ENCODE measurements at places on chromosomes 2 and 18. TPM values are rescaled to one million over a fixed set of nuclear protein-coding genes. Genes with fewer than 3 reads are reported as not detected.

DNA sequence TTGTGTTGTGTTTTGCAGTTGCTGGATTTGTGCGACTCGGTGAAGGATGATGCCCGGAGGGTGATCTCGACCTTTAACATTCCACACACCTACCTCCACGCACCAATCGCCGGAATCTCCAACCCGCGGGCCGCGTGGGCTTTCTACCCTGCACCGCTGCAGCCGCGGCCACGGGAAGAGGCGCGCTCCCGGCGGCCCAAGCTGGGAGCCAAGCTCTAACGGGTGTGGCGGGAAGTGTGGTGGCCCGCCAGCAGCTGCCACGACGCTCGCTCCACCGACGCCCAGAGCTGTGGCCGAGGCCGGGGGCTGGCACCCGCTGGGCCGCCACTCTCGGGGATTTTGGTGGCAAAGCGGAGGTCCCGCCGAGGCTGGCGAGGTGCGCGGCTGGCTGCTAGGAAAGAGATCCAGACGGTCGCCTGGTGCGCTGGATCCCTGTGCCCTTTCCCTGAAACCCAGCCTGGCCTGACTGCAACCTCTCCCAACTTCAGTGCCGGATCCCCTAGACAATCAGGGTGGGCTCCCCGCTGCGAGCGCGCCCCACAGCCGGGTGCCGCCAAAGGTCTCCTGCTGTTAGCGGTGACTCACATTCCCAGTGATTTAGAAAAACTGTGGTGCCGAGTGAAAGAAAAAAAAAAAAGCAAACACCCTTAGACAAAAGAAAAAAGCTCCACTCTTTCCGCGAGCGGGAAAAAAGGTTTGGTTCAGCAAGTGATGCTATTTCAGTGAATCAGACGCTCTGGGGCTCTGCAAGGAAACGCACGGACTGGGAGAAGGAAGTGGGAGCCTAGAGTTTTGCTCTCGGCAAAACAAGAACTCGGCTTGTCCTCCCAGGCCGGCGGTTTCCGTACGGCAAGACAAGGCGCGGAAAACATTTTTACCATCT lies 2.9 kb upstream of the BCL2L11 start:
- H3K4me1 ChIP-seq: peaks cover 3% of the 10 kb centered on the region
- H3K36me3 ChIP-seq: no peaks in the 10 kb centered on the region
- no peak overlapping the region for H3K27ac ChIP-seq

Gene GEN1
- total RNA-seq: 8.1 TPM

DNA sequence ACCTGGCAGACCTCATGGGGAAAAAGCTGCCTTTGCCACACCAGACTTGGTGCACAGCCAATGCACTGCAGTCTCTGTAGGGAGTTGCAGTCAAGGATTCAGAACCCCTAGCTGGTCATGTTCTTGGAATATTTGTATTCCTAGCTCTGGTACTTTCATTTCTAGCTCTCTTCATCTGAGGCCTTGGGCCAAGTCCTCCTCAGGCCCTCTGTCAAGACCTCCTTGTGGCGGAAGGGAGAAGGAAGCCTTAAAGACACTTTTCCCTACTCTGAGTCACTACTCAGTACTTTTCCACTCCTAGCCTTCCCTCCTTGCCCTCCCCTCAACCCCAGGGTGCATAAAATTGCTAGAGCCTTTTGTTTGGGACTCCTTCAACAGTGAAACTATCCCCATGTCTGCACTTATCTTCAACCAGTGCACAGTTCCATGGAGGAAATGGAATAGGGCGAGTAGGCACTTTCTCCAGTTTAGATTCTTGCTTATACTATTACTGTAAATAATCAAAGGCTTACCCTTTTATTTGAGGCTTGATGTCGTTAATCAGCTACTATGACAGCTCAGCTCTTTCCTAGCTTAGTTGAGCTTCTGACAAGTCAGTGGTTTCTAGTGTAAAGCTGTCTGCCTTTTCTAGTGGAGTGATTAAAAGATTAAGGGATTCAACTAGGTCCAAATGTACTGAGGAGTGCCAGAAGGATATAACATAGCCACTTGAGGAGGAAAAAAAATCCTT lies 15.8 kb downstream of the M1AP start:
- no peak overlapping the region for H3K27ac ChIP-seq
- H3K4me1 ChIP-seq: no peaks in the 10 kb centered on the region
- peak; percentile 22 for DNase-seq
- H3K27me3 ChIP-seq: no peaks in the 10 kb centered on the region
- no peaks in the 10 kb centered on the region for H3K36me3 ChIP-seq

DNA sequence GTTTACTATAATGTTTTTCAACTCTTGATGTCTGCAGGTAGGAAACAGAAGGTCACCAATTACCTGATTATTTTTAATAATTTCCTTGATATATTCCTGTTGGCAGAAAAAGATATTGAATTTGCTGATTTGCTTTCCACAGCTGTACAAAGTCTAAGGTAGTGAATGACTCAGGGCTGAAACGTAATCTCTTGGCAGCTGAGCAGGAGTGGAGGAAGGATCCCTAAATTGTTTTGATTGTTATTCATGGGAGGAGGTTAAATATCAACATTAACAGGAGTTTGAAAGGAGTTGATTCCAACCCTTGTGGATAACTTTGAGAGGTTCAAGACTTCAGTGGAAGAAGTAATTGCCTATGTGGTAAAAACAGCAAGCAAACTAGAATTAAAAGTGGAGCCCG lies 345.2 kb upstream of the SLC8A1 start:
- no peak overlapping the region for H3K4me3 ChIP-seq
- H3K4me1 ChIP-seq: no peaks in the 10 kb centered on the region
- no peaks in the 10 kb centered on the region for H3K36me3 ChIP-seq
- H3K27me3 ChIP-seq: no peaks in the 10 kb centered on the region

- H3K4me1 ChIP-seq: no peaks in the 10 kb centered on the region
- no peak for DNase-seq
- no peaks in the 10 kb centered on the region for H3K36me3 ChIP-seq
These were observed 79.5 kb upstream of the YWHAQ start for GRCh38 chr2:9710311-9710710.

- H3K27me3 ChIP-seq: no peaks in the 10 kb centered on the region
- H3K4me3 ChIP-seq: no peak overlapping the region
- H3K27ac ChIP-seq: no peak overlapping the region
- peak; percentile 88 for DNase-seq
- H3K36me3 ChIP-seq: no peaks in the 10 kb centered on the region
These were observed 158.2 kb downstream of the MGAT5 start for GRCh38 chr2:134411828-134412638.

Gene ZC3H8
- 2.7 TPM for total RNA-seq

DNA sequence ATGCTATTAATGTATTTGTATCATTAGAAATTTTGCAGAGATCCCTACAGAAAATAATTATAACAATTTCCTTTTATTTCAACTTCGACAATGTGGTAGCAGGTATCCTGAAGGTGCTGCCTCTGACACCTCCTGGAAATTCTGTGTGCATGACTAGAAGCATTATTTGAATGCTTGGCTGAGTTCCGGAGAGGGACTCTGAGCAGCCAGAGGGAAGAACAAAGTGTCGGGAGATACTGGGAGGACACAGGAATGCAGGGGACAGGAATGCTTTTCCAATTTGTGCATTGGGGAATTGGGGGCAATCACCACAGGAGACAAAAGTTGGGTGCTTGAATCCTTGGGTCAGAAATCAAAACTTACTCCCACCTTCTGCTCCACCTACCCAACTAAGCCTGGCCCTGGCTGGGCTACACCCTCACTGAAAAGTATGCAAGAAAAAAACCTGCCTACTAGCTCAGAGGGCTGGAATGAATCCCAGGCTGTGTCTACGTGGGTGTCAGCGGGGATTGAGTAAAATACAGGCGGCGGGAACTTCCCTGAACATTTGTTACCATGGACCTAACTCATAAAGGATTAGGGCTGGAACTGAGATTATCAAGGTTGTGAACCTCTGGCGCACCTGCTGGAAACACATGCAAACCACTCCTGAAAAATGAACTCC lies 299.3 kb downstream of the SOX11 start:
- no peak overlapping the region for H3K27ac ChIP-seq
- no peaks in the 10 kb centered on the region for H3K36me3 ChIP-seq
- no peaks in the 10 kb centered on the region for H3K4me1 ChIP-seq
- DNase-seq: no peak
- H3K27me3 ChIP-seq: no peaks in the 10 kb centered on the region

Gene NYAP2
- total RNA-seq: not detected

DNA sequence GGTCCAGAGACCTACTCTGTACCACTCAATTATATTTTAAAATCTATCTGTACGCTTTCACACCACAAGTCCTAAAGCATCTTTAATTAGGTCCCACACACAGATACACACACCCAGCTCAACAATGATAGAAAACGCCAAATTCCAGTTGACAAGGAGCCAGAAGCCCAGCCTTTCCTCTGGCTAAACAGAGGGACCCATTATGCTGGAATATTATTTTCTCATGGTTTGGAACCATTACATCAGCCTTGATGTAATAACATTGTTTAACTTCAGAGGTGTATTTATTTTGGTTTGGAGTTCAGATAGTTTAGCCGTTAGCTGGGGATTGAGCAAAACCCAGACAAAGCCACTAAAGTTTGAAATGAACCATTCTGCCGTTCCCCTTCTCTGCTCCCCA lies 14.0 kb upstream of the INHBB start:
- H3K4me3 ChIP-seq: no peak overlapping the region
- no peak overlapping the region for H3K27ac ChIP-seq
- peaks cover 30% of the 10 kb centered on the region for H3K27me3 ChIP-seq

Gene FNDC4
- total RNA-seq: 24.2 TPM

DNA sequence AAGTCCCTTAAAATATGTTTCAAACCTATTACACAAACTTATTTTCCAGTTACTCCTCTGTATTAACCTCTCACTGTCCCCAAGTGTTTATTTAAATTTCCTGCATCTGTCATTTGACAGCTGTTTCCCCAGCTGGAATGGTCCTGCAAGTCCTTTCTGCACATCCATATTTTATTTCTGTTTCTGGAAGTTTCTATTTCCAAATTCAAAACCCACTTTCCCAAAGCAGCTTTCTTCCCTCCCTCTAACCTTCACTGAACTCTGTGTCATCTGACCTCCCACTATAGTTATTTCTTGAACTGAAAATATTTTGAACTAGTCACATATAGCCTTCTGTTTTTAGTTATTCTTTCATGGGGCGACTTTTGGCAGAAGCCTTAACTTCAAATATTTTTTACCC lies 459.4 kb upstream of the MC4R start:
- H3K36me3 ChIP-seq: no peaks in the 10 kb centered on the region
- H3K4me1 ChIP-seq: no peaks in the 10 kb centered on the region
- H3K27me3 ChIP-seq: no peaks in the 10 kb centered on the region
- no peak for DNase-seq
- no peak overlapping the region for H3K27ac ChIP-seq

All from GM23248 (cell line).